ENCODE measurements at places on chromosomes 13 and 19.

DNA sequence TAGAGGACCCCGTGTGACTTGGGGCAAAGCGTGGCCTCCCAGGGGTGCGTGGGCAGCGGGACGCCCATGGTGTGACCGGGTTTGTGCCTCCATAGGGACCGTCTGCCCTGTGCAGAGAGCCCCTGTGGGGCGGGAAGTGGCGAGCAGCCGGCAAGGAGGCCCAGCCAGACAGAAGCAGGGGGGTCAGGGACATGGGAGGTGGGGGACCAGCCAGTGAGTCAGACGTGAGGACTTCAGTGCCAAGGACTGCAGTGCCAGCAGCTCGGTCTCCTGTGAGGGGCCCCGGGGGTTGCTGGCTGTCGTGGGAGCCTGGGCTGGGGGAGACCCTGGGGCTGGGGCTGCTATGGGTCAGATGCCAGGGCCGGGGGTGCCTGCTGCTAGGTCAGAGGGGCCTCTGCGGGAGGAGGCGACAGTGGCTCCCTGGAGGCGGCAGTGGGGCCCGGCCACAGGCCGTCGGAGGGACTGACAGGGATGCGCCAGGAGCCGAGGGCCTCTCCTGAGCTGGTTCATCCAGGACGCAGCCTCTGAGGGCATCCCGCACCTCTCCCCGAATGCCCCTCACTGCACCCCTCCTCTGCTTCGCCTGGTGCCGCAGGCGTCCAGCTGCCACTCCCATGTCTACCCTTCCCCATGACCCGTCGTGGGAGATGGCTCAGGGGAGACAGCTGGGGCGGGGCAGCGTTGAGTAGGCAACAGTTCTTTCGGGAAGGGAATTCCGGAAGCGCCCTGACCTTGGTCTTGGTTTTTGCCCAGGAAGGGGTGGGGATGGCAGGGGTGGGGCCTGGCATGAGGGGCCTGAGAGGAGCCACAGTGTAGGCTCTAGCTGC, 80.0 kb downstream of the KDM4B start:
- no peak for DNase-seq

DNA sequence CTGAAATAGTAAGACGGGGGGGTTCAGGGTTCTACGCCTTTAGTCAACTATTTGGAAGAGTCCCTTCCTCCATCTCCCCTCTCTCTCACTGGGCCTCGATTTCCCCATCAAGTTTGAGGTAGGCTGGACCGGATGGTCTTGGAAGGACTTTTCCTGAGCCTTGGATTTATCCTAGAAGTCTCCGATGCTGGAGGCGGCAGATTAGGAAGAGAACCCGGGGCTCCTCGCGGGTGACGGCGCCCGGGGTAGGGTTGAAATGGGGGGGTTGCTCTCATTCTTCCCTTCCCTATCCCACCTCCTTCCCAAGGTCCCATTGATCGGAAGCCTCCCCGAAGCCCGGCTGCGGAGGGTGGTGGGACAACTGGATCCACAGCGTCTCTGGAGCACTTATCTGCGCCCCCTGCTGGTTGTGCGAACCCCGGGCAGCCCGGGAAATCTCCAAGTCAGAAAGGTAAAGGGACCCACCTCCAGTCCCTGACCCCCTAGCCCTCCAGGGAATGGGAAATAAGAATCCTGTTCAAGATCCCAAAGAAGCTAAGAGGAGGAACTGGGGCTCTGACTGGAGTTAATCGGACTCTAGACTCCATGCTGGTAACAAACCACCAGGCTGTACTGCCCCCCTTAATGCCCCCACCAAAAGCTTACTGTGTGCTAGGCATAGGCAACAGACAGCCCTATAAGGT, 781 bp downstream of the QPCTL start:
- DNase-seq, result peak; percentile 67

DNA sequence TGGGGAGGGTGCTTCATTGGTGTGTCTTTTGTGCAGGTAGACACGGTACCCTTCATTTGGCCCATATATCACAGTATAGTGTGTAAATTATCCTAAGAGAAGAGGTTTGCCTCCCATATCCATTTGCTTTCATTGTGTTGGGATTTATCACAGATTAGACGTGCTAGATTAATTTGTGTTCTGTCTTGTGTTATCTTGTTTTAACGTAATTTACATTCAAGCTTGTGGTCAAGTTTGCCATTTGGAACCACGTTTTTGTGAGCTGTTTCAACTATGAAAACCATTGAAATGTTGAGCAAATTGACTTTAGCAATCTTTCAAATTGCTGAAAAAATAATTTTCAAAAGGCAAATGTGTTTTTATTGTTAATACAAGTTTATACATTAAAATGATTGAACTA, 1826.5 kb downstream of the SLITRK5 start:
- no peak for DNase-seq

DNA sequence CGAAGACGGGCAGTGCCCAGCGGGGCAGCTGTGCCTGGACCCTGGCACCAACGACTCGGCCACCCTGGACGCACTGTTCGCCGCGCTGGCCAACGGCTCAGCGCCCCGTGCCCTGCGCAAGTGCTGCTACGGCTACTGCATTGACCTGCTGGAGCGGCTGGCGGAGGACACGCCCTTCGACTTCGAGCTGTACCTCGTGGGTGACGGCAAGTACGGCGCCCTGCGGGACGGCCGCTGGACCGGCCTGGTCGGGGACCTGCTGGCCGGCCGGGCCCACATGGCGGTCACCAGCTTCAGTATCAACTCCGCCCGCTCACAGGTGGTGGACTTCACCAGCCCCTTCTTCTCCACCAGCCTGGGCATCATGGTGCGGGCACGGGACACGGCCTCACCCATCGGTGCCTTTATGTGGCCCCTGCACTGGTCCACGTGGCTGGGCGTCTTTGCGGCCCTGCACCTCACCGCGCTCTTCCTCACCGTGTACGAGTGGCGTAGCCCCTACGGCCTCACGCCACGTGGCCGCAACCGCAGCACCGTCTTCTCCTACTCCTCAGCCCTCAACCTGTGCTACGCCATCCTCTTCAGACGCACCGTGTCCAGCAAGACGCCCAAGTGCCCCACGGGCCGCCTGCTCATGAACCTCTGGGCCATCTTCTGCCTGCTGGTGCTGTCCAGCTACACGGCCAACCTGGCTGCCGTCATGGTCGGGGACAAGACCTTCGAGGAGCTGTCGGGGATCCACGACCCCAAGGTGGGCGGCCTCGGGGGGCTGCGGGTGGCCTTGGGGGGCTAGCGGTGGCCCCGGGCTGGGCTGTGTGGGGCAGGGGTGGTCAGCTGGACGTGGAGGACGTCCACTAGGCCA, 4.8 kb downstream of the GRIN3B start:
- no peak for DNase-seq

GRCh38 chr19:46718157-46718933, 1.4 kb upstream of the PRKD2 start:
- DNase-seq, result peak; percentile 45

- DNase-seq, result peak; percentile 49
Measured at GRCh38 chr19:40284501-40285352, at the start of gene AKT2. Gene AKT2 (minus strand): TSS chr19:40285345. CDS start chr19:40265267, 20,078 bp downstream.

DNA sequence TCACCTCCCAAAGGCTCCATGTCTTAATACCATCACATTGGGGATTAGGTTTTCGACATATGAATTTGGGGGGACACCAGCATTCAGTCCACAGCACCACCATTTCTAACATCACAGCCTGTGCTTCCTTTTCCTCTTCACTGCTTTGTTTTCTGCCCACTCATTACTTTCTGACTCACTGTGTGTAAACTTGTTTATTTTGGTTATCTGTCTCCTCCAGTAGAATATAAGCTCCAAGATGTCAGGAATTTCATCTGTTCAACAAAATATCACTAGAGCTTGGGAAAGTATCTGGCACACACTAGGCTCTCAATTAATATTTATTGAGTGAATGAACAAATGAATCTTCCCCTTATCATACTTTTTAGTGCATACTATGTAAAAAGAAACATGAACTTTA, 152.0 kb downstream of the NUFIP1 start:
- no peak for DNase-seq

DNA sequence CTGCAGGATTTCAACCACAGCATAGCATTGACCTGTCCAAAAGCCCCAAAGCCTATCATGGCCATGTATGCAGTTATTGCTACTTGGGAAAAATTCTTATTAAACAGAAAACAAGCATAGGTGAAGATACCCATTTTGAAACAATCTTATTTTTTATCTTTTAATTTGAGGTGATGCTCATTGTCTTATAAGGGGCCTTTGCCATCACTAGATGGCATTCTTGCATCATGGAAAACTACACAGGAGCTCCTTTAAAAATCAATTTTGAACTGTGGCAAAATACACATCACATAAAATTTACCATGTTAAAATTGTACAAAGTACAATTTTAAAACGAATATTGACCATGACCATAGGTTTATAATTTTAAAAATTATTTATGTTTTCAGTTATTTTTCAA, 38.9 kb upstream of the ZNF835 start:
- DNase-seq, result no peak

- DNase-seq, result no peak
Measured at GRCh38 chr13:98060282-98060681, 82.6 kb upstream of the FARP1 start.

DNA sequence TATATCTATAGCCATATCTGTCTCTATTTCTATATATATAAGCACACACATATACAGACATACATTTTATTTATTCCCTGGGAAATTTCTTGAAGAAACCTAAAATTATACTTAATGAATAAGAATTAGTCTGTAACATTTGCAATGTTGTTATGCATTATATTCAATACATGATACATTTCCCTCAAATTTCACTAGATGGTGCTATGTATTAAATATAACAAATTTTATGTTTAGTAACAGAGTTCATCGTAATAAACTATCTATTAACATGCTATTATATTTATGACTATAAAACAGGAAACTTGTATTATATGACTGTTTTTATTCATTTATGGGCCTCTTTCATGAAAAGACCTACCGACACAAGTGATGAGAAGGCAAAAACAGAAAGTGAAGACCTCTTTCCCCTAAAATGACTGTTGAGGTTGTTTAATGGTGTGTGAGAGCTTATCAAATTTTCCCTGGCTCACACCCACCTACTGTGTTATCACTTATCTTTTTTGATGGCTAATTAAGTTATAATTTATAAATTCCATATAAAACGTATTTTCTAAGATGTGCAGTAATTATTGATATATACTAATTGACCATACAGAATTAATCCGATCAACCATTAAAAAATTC, 881.9 kb downstream of the SLITRK6 start:
- DNase-seq, result no peak

- no peak for DNase-seq
Measured at GRCh38 chr19:18649371-18650020, 12.7 kb downstream of the KLHL26 start.

DNA sequence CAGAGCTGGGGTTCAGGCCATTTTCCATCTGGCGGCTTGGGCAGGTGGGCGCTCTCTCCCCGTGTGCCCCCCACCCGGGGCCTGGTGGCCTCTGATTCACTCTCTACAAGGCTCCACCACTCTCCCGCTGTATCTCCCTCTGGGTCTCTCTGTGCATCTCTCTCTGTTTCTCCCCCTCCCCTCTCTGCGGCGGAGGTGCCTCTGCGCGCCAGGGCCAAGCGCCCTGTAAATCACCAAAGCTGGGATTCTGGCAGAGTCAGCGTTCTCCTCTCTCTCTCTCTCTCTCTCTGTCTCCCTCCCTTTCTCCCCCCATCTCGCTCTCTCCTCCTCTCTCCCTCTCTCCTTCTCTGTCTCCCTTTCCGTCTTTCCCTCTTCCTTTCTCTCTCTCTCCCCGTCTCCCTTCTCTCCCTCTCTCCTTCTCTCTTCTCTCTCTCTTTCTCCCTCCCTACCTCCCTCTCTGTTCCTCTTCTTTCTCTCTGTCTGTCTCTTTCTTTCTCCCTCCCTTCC, 3.9 kb downstream of the NFIC start:
- DNase-seq, result no peak

DNA sequence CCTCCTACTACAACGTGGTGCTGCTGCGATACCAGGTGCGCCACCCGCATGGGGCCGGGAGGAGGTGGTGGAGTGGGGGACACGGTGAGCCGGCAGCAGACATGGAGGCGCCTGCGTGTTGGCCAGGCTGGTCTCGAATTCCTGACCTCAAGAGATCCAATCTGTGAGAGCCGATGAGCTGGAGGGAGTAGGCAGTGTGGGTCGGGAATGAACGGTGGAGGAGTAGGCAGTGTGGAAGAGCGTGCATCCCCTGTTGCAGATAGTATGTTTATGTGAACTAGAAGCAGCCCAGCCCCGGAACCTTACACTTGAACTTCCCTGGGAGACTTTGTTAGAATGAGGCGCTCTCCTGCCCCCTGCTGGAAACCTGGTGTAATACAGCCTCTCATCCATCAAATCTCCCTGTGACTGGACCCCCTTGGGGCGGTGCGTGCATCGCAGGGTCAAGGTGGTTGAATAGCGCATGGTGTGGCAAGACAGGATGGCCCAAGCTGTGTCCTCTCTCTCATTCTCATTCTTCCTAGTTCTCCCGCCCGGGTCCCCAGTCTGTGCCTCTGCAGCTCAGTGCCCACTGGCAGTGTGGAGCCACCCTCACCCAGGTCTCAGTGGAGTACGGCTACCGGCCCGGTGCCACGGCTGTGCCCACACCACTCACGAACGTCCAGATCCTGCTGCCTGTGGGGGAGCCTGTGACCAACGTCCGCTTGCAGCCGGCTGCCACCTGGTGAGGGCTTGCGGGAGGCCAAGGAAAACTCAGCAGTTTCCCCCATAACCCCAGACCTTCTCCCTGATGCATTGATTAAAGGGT, 10.5 kb upstream of the B3GNT3 start:
- peak; percentile 32 for DNase-seq

GRCh38 chr19:5949792-5950305, 28.1 kb downstream of the RANBP3 start:
- DNase-seq, result no peak

All from stimulated activated CD8-positive, alpha-beta memory T cell treated with anti-CD3 and anti-CD28 coated beads, Interleukin-7, amount 100 ng/mL, for 1 hour (primary cell).